ENCODE measurements at places on chromosomes 1 and 21.
A peak's percentile ranks its signal among the peaks of the same experiment; 100 is the strongest.

GRCh38 chr1:9705337-9706093 is 54.0 kb downstream of the PIK3CD start:
- no peak for DNase-seq

- peak; percentile 7 for DNase-seq
These were observed 163.8 kb downstream of the COL24A1 start for GRCh38 chr1:85992791-85993190.

GRCh38 chr1:54109129-54110090 is 43.4 kb downstream of the CDCP2 start:
- DNase-seq, result no peak

DNA sequence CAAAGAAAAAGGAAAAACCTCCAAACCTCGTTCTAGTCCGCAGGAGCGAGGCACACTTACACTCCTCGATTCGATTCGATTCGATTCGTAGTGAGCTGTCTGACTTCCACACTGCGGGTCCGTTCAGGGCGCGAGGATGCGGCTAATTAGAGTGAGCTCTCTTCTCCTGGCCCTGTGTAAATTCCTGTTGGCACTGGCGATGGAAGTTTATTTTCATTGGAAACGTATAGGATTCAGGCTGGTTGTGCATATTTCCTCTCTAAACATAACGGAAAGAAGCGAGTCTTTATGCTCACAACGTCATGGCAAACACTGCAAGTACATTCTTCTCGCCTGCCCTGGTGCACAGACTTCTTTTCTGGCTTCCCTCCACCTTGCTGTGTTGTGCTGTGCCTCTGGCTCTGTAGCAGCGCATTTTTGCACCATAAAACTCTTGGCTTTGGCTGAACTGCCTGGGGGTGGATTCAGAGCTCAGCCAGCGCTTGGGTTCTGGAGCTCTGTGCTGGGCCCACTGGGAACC is 2.7 kb downstream of the HUNK start:
- DNase-seq, result no peak

DNA sequence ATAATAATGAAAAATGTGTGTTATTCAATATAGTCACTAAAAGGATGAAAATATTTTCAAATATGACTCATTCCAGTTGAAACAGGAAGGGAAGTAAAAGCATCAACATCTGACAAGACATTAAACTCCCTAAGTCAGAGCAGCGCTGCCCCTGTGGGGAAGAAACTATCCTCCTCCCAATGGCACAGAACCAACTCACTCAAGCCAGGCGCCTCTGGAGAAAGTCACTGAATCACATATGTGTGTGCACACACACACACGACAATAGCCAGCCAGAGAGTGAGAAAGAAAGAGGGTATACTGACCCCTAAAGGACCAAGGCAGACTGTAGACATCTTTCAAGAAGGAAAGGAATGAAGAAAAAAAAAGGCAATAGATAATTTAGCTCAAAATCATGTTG is 126.9 kb downstream of the SETD4 start:
- no peak for DNase-seq

DNA sequence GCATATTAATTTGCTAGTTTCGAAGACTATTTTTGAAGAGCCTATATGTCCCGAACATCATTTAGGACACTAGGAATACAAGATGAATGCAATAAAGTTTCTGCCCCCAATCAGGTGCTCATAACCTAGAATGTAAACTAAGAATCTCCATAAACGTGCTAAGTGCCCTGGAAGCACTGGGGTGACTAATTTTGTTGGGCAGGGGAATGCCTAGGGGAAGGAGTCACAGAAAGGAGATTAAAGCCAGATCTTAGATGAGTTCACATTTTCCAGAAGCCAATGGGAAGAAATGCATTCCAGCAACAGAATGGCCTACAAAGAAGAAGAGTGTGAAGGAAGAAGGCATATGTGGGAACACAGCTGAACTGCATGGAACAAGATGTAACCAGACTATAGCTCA is 19.5 kb downstream of the SCYL3 start:
- no peak for DNase-seq

- no peak for DNase-seq
These were observed 423.6 kb downstream of the HLX start for GRCh38 chr1:221302810-221303209.

- DNase-seq, result no peak
These were observed 393.5 kb upstream of the ADGRL2 start for GRCh38 chr1:81407000-81407821.

GRCh38 chr1:8437347-8437746 is 119.4 kb downstream of the SLC45A1 start:
- no peak for DNase-seq

Data from GM13977 (cell line).